ENCODE measurements at places on chromosomes 7 and 10.

- DNase-seq: no peak
Observed at GRCh38 chr10:131825150-131825848, 75.5 kb upstream of the PPP2R2D start.

DNA sequence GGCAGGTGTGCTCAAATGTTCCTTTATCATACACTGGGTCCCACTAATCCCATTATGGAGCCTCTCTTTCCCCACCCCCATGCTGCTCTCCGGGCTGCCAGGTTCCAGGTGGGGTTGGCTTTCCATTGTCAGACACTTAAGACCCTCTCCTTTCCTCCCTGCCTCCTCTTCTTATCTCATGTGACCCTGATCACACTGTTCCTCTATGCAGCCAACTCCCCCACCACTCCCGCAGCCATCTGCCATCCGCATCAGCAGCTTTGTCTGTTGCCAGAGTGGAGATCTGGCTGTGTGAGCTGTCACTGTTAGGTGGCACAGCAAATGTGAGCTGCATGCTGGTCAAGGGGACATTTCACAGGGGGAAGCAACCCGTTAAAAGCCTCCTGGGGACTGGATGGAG lies 391.4 kb downstream of the TNS3 start:
- no peak for DNase-seq

DNA sequence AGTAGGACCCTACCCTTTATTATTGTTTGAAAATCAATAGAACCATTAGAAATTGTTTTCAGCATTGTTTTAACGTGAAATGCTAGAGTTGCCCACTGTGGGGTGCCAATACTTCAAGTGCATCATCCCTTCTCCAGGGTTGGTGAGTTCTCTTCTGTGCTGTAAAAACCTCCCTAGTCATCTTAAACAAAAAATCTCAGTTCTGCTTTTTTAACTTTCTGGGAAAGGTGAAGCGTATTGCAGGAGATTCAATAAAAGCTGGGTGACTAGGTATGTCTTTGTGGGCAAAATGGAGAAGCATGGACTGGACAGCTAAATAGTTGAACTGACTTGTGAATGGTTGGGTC lies 699.1 kb downstream of the SUGCT start:
- no peak for DNase-seq

GRCh38 chr10:15990535-15991129 lies 130.3 kb upstream of the MINDY3 start:
- DNase-seq: no peak

DNA sequence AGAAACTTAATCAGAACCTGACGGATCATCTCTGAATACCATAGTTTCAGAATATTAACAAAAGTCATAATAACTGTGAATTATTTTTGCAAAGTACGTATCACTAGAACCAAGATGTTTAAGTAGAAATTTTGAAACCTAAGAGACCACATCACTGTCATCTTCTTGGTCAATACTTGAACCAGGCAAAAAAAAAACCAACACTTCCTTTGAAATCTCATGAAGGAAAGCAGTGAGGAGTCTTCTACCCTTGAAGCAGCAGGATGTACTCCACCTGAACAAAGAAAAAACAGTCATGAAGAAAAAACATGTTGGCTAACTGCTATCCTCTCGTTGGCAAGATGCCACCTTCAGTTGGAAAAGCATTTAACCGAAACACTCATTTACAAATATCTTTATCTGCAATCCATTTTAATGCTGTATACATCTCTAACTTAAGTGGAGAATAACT lies 82.4 kb downstream of the SRPK2 start:
- DNase-seq: no peak

GRCh38 chr7:42476255-42476654 lies 239.2 kb upstream of the GLI3 start:
- DNase-seq: no peak

DNA sequence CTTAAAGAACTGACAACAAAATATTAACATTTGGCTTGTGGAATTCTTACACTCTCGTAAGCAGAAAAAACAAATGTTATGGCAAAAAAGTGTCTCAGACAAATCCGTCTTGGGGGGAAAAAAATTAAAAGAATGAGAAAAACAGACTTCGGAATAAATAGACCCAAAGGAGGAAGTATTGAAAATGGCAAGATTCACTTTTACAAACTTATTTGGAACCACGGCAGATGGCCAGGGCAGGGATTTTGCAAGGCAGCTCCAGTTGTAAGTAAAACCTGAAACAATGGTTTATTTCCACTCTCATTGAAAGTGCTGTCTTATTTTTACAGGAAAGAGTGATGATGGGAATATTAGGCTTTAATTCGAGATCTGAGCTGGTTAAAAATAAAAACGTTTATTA lies 1.5 kb upstream of the ZNF438 start:
- DNase-seq: no peak

DNA sequence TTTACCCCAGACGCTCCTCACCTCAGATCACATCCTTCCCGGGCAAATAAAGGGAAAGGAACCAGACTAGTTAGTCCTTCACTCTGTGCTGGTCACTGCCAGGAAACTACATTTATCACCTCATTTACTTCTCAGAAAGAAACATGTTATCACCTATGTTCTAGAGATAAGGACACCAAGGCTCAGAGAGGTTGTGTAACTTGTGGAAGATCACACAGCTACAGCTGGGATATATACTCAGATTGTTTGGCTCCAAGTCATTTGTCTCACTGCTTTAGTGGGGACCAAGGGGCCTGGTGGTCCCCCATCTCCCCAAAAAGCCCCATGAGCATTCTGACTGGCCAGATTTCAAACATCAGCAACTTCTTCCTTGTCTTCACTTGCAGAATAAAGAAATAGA lies 17.5 kb upstream of the BTBD16 start:
- DNase-seq: no peak
